NCI-H446 treated with DMSO at 0.1 percent for 48 hours (cell line): ENCODE measurements at places on chromosomes 3 and 15.

- DNase-seq, result no peak
Observed at GRCh38 chr3:128062033-128062745, 10.0 kb downstream of the SEC61A1 start.

- no peak for DNase-seq
Observed at GRCh38 chr3:156535798-156536197, 19.1 kb downstream of the SSR3 start.

GRCh38 chr15:30859091-30859874, 44.4 kb upstream of the FAN1 start:
- DNase-seq, result no peak

- DNase-seq, result no peak
Observed at GRCh38 chr15:72764656-72765055, 18.9 kb downstream of the ADPGK start.

- DNase-seq, result no peak
Observed at GRCh38 chr3:60633644-60634043, 617.6 kb downstream of the FHIT start.

GRCh38 chr3:112095731-112096130, 9.5 kb downstream of the C3orf52 start:
- DNase-seq, result no peak

DNA sequence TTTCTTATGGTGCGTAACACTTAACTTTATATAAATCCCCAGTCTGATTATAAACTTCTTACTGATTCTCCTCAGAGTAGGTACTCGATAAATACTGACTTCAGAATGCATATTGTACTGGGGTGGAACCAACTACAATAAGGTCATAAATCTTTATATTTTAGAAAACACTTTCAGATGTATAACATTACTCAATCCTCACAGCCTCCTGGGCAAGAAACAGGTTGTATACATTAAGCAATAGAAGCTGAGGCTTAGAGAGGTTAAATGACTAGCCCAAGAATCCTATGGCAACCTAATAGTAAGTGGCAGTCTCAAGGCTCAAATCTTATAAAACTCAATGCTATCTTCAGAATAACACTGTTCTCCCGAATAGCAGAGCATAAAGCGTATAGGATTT, 9.1 kb downstream of the VPS13C start:
- no peak for DNase-seq

- no peak for DNase-seq
Observed at GRCh38 chr3:37918627-37919026, 56.9 kb downstream of the CTDSPL start.

GRCh38 chr15:33057845-33058244, 136.7 kb downstream of the FMN1 start:
- no peak for DNase-seq

- DNase-seq, result no peak
Observed at GRCh38 chr3:65811892-65812291, 226.8 kb downstream of the MAGI1 start.

DNA sequence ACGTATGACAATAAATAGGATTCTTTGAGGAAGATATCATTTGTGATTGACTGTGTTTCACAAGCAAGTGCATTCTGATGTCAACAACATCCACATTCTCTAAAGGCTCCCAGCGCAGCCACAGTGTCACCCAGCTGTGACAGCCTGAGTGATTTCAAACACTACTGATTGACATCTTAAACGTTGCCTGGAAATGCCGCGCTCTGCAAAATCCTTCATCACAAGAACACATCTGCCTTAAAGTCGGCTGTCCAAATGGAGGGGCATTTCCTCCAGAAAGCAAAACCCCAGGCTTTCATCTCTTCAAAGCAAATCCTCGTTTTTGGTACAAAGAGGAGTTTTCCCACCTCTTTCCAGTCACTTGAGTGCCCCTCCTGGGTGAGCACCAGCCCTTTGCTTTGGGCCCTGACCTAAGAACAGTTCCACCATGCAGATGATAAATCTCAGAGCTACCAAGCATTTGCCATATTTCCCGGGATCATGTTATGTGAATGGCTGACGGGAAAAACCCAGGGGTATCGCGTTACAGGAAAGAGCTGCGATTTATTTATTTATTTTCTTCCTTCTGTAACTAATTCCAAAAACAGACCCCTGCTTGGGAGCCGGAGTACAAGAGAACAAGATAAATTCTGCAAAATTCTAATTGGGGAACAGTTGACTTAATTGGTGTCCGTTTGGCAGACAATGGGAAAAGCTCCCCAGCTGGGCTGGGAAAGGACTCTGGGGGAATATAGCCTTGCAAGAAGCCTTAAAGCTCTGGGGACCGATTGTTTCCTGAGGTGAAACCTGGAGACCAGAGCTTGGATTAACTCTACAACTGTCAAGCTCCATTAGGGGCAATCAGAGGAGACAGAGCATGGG, 703.8 kb upstream of the NR2F2 start:
- DNase-seq, result no peak

GRCh38 chr15:61229883-61230180, 730 bp upstream of the RORA start:
- no peak for DNase-seq

DNA sequence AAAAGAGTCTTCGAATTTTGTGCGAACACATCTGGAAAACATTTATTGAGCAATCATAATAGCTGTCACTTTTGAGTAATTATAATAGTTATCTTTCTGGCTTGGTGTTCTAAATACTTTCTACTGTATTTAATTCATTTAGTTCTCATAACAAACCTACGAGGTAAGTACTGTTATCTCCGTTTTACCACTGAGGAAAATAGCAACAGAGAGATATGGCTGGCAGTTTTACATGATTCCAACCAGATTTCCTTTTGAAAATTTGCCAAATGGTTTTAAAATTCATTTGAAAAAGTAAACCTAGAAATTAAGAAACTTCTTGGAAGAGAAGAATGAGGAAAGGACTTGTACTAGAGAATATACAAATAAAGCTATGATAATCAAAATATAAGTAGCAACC, 37.3 kb upstream of the MGA start:
- no peak for DNase-seq

- no peak for DNase-seq
Observed at GRCh38 chr3:8658306-8659212, 14.0 kb upstream of the SSUH2 start.

DNA sequence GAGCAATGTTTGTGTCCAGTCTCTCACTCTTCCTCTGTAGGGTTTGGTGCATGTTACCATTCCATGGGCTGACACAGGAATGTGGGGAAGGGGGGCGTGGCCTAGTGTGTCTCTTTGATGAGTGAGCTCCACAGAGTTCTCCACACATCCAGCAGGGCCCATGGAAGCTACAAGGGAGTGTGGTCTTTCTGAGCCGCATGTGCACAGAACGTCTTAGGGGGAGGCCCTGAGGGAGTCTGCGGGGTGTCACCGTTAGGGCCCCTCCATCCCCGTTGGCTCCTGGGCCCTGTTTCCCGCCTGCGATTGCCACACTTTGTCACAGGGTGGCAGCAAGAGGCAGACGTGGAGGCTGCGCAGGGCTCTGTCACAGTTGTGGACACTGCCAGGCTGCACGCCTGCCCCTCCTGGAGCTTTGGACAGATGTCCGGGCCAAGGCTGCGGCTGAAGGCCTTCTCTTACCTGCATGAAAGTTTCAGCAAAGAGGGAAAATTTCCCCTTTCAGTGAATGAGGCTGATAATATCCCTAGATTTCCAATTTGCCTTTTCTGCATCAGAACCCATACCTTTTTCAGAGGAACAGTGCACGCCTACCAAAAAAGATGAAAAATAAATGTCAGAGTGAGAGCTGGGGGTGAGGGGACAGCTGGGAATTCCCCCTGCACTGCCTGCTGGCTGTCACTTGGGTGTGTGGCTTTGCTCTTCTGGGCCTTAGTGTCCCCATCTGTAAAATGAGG, 24.3 kb downstream of the CACNA2D3 start:
- DNase-seq, result no peak

- no peak for DNase-seq
Observed at GRCh38 chr15:72288796-72289596, 16.6 kb upstream of the PARP6 start.
